ENCODE measurements at places on chromosomes 5 and 9. TPM values are rescaled to one million over a fixed set of nuclear protein-coding genes. Genes with fewer than 3 reads are reported as not detected.

DNA sequence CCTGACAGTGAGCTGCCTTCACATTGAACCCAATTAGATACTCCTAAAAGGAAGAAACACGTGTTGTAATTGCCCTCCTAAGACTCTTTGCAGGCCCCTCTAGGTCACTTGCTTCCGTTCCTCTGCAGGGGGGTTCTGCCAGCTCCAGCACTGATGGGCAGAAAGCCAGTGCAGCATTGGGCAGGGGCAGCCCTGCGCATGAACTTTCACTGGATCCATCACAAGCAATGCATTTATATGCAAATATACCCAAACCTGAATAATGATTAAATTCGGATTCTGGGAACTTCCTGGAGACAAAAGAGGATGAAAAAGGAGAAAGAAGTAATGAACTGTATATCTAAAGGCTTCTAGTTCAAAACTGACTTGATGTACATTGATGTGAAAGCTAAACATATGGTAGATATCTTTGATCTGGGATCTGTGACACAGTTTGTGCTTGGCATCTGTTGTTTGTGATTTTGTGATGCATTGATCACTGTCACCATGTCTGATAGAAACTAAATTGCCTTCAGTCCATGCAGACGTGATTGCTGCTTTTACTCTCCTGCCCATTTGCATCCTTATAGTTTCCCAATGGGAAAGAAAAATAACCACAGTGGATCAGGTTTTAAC is 313.4 kb downstream of the DEPDC1B start:
- no peak for DNase-seq

GRCh38 chr5:53032188-53032587 is 43.0 kb downstream of the ITGA2 start:
- no peak for DNase-seq

The HRCT1 gene
- total RNA-seq: not detected

The NEURL1B gene
- total RNA-seq: 3.0 TPM

DNA sequence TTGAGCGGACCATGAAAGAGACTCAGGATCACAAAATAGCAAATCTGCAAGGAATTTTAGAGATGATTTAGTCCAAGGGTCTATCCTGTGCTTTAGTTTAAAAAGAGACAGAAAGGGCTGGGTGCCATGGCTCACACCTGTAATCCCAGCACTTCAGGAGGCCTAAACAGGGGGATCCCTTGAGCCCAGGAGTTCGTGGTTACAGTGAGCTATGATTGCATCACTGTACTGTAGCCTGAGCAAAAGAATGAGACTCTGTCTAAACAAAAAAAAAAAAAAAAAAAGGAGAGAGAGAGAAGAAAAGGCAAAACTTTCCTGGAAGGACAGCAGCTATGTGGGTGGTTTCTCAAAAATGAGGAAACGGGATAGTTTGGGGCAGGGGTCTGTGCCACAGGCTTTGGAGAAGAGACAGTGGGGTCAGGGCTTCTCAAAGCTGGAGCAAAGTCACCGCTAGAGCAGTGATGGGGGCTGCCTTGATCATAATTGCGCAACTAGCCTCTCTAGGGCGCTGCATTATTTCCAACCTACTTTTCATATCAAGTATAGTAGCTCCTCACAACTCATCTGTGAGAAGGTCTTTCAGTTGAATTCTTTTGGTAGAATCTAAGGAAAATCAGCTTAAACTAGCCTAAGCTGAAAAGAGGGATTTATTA is 8.5 kb upstream of the ANKH start:
- DNase-seq: no peak

DNA sequence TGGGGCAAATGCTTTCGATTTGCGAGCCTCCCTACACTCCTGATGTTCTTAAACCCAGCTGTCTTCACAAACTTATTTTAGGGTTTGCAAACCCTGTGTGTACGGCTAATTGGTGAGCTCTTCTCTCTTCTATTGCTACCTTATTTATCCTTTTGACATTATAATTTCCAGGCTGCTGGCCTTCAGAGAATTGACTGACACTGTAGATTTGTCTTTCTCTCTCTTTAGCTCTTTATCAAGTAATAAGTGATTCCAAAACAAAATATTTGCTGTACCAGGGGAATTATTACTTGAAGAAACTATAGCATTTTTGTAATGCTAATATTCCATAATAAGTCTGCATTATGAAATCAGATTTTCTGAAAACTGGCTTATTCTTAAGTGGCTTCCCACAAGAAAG is 92.5 kb downstream of the NPR3 start:
- DNase-seq: no peak

GRCh38 chr5:133457439-133458355 is 154.6 kb downstream of the FSTL4 start:
- no peak for DNase-seq

GRCh38 chr5:107447587-107447986 is 223.2 kb downstream of the EFNA5 start:
- no peak for DNase-seq

- DNase-seq: no peak
Observed at GRCh38 chr5:120873083-120873482, 409.0 kb downstream of the PRR16 start.

The SH3TC2 gene
- not detected for total RNA-seq

The WNK2 gene
- not detected for total RNA-seq

The FOXI1 gene
- total RNA-seq: not detected

The CNTLN gene
- 0.28 TPM for total RNA-seq

The LMAN2 gene
- 145 TPM for total RNA-seq

The MSANTD3 gene
- total RNA-seq: 17.1 TPM
